ENCODE measurements at places on chromosomes 3 and 15. TPM values are rescaled to one million over a fixed set of nuclear protein-coding genes. Genes with fewer than 3 reads are reported as not detected.

GRCh38 chr3:61547625-61548024 is 13.7 kb upstream of the PTPRG start:
- DNase-seq, result no peak

- DNase-seq, result no peak
Observed at GRCh38 chr3:46359733-46360493, 6.0 kb downstream of the CCR2 start.

- no peak for DNase-seq
Observed at GRCh38 chr3:158743664-158744566, 11.7 kb upstream of the RARRES1 start.

DNA sequence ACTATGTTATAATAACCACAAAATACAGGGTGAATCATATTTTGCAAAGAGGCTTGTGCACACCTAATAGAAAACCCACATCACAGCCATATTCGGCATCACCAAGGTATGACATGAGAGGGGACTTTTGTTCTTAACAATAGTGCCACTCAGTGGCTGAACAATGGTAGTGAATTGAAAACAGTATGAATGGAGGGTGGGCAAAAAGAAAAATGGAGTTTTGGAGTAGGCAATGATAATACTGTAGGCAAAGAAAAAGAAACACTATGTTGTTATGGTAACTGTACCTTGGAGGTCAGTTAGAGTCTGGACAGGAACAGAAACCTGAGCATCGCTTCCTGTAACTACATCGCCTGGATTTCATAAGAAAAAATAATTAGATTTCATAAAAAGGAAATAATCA is 348.6 kb downstream of the PLCL2 start:
- peak; percentile 63 for DNase-seq

- no peak for DNase-seq
Observed at GRCh38 chr3:143597774-143598652, 250.3 kb downstream of the SLC9A9 start.

DNA sequence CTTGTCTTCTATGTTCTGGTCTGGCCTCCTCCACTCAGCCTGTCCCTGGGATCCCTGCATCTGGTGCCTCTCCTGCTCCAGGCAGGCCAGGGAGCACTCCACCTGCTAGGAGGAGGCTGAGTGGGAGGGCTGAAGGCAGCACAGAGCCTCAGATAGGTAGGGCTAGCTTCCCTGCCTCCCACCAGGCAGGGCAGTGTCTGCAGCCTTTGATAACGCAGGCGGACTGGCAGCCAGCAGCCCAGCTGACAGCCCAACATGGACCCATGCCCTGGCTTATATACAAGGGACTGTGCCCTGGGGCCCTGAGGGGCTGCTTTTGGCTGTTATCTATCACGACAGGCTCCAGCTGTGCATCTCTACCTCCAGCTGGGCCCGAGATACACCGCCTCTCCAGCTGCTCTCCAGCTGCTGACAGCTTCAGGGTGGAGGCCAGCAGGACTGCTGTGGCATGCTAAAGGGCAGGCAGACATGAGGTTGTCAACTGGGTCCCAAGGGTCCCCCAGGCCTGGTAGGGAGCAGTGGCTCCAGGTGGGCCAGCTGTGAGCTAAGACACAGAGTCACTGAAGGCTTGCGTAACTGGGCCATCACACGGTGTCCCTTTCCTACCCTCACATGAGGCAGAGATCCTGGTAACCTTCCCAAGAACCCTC is 5.2 kb upstream of the CLK3 start:
- DNase-seq, result no peak

- no peak for DNase-seq
Observed at GRCh38 chr3:39106851-39107387, 508 bp downstream of the GORASP1 start.

GRCh38 chr3:132753946-132754345 is 31.7 kb upstream of the NPHP3 start:
- no peak for DNase-seq

DNA sequence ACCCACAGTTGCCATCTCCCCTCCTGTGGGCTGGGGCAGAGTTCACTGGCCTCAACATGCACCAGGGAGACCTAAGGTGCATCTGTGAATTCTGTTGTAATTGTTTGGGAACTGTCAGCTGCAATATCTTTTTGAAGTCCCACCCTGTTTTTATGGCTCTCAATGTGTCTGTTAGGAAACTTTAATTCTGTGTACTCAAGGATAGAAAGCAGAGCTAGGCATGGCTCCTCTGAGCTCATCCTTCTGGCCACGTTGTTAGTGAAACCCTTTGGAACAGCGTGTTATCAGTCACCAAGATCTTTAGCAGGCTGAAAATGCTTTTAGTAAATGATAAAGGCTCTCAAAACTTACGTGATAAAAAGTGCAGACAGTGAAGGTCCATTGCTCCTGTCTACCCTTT is 33.6 kb upstream of the MTMR10 start:
- no peak for DNase-seq

- DNase-seq, result no peak
Observed at GRCh38 chr15:68626739-68627138, 47.9 kb downstream of the CORO2B start.

GRCh38 chr3:154334973-154335420 is 10.7 kb upstream of the DHX36 start:
- no peak for DNase-seq

GRCh38 chr3:57952208-57952631 is 56.0 kb upstream of the FLNB start:
- no peak for DNase-seq

GRCh38 chr3:28951772-28952556 is 328.9 kb upstream of the RBMS3 start:
- no peak for DNase-seq

- peak; percentile 71 for DNase-seq
Observed at GRCh38 chr3:16399473-16399872, 114.0 kb downstream of the RFTN1 start.

- no peak for DNase-seq
Observed at GRCh38 chr3:70738291-70738681, 425.8 kb upstream of the MDFIC2 start.

DNA sequence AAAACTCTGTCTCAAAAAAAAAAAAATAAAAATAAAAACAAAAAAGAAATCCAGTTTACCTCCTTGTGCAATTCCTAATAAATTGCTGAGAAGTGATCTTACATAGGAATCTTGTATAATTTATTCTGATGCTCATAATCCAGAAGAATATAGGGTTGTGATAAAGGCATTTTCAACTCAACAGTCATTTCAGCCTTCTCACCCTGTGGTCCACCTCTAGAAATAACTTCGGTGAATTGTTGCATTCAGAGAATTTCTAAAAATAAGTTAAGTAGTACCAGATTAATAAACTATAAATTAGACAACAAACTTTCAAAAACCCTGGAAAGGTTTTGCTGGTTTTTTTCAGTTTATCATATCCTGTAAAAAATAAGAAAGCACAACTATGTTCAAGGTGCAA is 20.2 kb downstream of the RAF1 start:
- DNase-seq, result no peak

GRCh38 chr3:134854254-134854653 is 59.2 kb downstream of the EPHB1 start:
- no peak for DNase-seq

- DNase-seq, result no peak
Observed at GRCh38 chr15:21260966-21261395, 179.3 kb downstream of the POTEB3 start.

DNA sequence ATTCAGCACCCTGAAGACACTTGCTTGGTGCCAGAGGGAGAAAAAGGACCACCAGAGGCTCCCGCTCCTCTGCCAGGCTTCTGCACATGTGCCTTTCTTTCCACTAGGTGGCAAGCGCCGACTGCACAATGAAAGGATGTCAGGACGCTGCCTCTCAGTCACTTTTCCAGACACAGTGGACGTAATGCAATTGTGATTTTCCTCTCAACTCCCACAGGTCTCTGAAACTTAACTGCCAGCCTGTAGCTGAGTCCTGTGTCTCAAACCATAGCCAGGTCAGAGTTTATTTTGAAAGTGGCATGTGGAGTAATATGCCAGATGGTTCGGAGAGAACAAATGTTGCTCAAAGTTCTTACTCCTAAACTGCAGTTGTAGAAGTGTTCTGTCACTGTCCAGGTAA is 162.9 kb downstream of the ITPR1 start:
- DNase-seq, result no peak

DNA sequence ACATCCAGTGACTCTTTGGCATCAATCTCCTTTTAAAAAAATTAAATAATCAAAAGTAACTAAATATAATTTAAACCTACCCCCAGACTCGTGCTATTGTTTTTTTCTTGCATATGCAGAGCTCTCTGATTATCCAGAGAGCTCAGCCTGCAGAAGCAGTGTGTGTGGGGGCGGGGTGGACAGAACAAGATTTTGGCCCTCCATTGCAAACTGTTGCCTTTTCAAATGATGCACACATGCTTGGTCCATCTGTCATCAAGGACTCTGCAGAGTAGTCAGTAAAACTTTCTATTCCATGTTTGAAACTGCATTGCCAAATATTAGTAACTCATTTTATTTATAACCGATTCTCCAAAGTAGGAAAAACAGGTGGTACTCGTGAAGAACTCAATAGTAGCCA is 28.6 kb upstream of the STXBP5L start:
- no peak for DNase-seq

DNA sequence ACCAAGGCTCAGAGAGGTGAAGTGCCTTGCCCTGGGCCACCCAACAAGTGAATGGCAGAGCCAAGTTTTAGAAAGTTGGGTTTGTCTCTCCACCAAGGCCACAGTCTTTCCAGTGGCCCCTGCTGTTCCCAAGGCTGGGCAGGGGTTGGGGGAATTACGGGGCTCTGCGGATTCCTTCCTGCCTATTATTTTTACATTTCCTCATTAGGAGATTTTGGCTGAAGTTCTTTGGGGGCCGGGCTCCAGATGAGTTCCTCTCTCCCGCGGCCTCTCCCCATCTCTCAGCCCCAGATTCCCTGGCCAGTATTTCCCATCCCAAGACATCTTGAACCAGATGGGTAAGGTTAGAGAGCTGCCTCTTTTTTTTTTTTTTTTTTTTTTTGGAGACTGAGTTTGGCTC is 44.0 kb upstream of the SMAD6 start:
- DNase-seq, result no peak

DNA sequence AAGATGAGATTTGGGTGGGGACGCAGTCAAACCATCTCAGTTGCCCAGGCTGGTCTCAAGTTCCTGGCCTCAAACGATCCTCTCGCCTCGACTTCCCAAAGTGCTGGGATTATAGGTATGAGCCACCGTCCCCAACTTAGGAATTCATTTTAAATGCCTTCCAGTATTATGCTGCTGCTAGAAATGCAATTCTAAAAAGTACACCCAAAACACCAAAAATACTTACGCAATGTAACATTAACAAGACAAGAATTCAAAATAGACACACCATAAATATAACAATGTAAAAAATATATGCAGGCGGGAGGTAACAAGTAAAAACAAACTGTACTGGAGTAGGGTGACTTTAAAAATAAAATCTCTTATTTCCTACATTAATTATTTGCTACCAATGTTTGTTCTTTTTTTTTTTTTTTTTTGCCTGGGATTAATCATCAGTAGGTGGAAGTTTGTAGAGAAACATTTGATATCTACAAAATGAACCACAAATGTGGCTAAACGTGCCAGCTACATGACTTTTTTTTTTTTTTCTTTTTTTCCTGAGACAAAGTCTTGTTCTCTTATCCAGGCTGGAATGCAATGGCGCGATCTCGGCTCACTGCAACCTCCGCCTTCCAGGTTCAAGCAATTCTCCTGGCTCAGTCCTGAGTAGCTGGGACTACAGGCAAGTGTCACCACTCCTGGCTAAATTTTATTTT is 56.8 kb downstream of the SETMAR start:
- no peak for DNase-seq

GRCh38 chr3:27326202-27326601 is 43.0 kb downstream of the NEK10 start:
- DNase-seq, result no peak

DNA sequence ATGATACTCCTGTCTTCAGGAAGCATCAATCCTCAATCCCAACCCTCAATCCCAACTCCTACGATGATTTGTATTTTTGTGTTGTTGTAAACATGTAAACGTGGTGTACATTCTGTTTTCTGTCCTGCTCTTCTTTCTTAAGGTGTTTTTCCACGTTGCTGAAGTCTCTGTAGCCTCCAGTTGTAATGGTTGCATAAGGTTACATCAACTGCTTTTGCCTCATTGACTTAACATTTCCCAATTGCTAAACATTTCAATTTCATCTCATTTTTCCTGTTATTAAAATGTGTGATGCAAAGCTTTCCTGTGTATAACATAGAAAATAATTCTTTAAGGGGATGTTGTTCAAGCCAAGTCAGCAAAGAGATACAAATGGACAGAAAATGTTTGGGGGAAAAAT is 33.4 kb downstream of the HRH1 start:
- DNase-seq, result no peak

DNA sequence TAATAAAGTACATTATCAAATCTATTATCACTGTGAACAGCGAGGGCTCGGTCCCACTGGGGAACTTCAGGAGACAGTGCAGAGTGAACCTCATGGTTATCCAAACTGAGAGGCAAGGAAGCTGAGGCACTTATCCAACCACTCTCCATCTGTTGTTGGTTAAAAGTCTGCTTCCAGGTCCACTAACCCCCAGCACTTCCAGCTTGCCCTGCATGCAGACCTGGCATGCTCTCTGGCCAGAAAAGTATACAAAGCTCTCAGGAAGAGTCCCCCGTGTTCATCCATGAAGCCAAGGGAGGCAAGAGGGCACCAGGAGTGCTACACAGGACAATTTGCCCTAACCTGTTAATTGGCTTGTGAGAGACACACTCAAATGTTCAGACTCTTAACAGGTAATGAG is 36.0 kb downstream of the FBN1 start:
- no peak for DNase-seq

- peak; percentile 51 for DNase-seq
Observed at GRCh38 chr3:58667704-58668103, 1.1 kb upstream of the FAM3D start.

- DNase-seq, result no peak
Observed at GRCh38 chr15:64454282-64454681, 6.1 kb upstream of the ZNF609 start.

- no peak for DNase-seq
Observed at GRCh38 chr3:52481819-52482521, 13.2 kb upstream of the STAB1 start.

GRCh38 chr3:178456621-178457285 is 79.5 kb upstream of the KCNMB2 start:
- no peak for DNase-seq

DNA sequence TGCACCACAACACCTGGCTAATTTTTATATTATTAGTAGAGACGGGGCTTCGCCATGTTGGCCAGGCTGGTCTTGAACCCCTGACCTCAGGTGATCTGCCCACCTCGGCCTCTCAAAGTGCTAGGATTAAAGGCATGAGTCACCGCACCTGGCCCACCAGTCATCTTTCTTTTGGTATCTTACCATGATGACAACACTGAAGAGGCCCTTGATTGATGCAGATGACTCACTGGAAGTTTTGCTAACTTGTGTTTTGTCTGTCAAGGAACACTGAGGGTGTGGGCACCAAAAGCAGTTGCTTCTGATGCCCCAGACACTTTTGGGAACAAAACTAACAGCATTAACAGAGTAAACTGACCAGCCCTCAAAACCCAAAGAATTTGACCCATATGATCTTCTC is 88.3 kb downstream of the MYO5A start:
- DNase-seq, result no peak

TYRO3 gene
- 0.86 TPM for total RNA-seq

PLCH1 gene
- total RNA-seq, result 0.24 TPM

TRPM7 gene
- 31.7 TPM for total RNA-seq

ISLR gene
- not detected for total RNA-seq

GRM7 gene
- not detected for total RNA-seq

FES gene
- total RNA-seq, result 140 TPM

CCR4 gene
- 12.1 TPM for total RNA-seq

CLDN18 gene
- total RNA-seq, result not detected

FGD5 gene
- not detected for total RNA-seq

SLCO3A1 gene
- 12.5 TPM for total RNA-seq

HIGD2B gene
- total RNA-seq, result 0.26 TPM

TIMP4 gene
- total RNA-seq, result not detected

MKRN3 gene
- 1.3 TPM for total RNA-seq

GNAI2 gene
- 413 TPM for total RNA-seq
